ENCODE measurements at places on chromosomes 7 and 10. TPM values are rescaled to one million over a fixed set of nuclear protein-coding genes. Genes with fewer than 3 reads are reported as not detected.

MOGAT3 gene
- total RNA-seq, result not detected

TACR2 gene
- 0.35 TPM for total RNA-seq

RNF148 gene
- total RNA-seq, result 0.45 TPM

CALHM1 gene
- not detected for total RNA-seq

MYH16 gene
- total RNA-seq, result 0.08 TPM

FXYD4 gene
- not detected for total RNA-seq

TMEM176B gene
- 4.8 TPM for total RNA-seq

CTAGE6 gene
- 0.23 TPM for total RNA-seq

PPP1R17 gene
- not detected for total RNA-seq

GBX1 gene
- total RNA-seq, result not detected

WIPF3 gene
- not detected for total RNA-seq

TDRD1 gene
- total RNA-seq, result 7.7 TPM

CARD11 gene
- total RNA-seq, result not detected

C10orf53 gene
- not detected for total RNA-seq

PRXL2A gene
- 1.4 TPM for total RNA-seq

NEBL gene
- total RNA-seq, result 0.12 TPM

EBF3 gene
- total RNA-seq, result 8.8 TPM

PNLIP gene
- total RNA-seq, result not detected

CDNF gene
- total RNA-seq, result 0.35 TPM

CYP2C9 gene
- not detected for total RNA-seq

TMEM229A gene
- total RNA-seq, result 0.23 TPM

TRPV6 gene
- not detected for total RNA-seq

HNRNPF gene
- total RNA-seq, result 341 TPM

HOXA4 gene
- not detected for total RNA-seq

RNF32 gene
- total RNA-seq, result 0.23 TPM

ECD gene
- total RNA-seq, result 10.8 TPM

PLAU gene
- 16.5 TPM for total RNA-seq

AMPH gene
- 0.23 TPM for total RNA-seq

CALHM2 gene
- 27.1 TPM for total RNA-seq

ARHGAP22 gene
- 28.0 TPM for total RNA-seq
